HCEC 1CT (cell line): ENCODE measurements at places on chromosomes 11 and 22.
A peak's percentile ranks its signal among the peaks of the same experiment; 100 is the strongest.

DNA sequence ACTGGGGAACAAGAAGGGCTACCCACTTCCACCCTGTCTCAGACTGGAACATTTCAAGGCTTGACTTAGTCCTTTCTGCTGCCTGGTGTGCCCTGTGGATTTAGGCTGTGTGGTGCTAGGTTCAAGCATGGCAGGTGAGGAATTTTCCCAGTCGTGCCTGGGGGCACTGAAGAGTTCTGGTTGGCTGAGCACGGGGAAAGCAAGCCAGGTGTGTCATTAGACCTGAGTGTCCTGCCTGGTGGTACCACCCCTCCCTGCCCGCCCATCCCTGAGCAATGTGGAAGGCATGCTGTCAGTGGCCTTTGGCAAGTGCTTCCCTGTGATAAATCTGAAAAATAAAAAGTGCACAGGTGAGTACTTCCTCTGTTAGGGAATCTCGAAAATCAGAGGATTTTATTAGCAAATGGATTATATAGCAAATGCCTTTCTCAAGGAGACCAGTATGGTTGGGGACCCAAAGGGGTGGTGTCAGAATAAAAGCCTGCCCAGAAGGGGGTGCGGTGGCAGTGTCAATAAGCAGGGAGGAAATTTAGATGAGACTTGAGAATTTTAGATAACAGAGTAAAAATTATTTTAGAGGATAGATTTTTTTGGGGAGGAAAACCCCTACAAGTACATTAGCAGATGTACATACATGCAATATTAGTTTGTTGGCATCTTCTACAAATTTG, 22.8 kb downstream of the TEAD1 start:
- no peak for DNase-seq

DNA sequence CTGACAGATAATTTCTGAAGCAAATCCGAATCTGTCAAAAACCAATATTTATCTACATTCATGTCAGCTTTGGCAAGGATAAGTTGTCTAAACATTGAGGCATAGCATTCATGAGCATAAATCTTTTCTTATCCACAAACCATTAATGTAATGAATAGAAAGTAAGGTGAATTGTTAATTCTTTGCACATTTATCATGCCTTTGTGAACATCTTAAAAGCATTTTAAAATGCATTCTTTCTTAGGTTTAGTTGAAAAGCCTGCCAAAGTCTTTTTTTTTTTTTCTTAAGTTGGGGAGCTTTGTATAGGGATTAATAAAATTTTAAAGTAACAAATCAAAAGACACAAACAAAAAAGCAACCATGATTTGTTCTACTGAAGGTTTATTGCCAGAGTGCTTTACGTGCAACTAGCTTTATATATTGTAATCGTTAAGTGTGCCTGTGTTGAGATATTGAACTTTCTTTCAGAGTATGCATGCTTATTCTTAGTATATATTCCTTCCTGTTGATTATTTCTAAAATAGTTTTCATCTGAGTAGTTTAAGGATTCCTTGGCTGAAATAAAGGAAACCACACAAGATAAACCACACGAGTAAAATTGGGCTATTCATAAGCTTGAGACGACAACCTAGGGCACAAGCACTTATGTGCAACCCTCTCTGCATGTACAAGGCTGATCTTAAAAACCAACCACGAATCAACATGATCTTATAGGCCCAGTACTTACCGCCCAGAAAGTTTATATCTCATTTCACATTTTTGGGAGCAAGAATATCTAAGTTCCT, 1110.9 kb upstream of the CNTN5 start:
- no peak for DNase-seq

DNA sequence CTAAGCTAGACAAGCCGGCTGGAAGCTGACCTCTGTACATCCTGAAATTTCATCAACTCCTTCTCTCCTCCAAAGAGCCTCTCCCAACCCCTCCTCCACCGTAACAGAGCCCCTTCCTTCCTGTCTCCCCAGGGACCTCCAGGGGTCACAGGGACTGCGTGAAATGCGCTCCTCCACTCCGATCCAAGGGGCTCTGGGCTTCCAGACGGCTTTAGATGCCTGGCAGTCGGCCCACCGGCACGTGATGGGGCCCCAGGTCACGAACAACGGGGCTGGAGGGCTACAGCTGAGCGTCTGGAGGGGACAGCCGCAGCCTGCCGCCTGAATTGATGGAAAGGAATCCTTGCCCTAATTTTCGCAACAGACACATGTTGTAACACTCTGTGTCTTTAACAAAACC, 264.1 kb downstream of the MN1 start:
- no peak for DNase-seq

GRCh38 chr11:19817870-19818269, 105.2 kb downstream of the NAV2 start:
- DNase-seq, result no peak

GRCh38 chr11:33692013-33692504, 8.6 kb downstream of the C11orf91 start:
- DNase-seq, result peak; percentile 95

DNA sequence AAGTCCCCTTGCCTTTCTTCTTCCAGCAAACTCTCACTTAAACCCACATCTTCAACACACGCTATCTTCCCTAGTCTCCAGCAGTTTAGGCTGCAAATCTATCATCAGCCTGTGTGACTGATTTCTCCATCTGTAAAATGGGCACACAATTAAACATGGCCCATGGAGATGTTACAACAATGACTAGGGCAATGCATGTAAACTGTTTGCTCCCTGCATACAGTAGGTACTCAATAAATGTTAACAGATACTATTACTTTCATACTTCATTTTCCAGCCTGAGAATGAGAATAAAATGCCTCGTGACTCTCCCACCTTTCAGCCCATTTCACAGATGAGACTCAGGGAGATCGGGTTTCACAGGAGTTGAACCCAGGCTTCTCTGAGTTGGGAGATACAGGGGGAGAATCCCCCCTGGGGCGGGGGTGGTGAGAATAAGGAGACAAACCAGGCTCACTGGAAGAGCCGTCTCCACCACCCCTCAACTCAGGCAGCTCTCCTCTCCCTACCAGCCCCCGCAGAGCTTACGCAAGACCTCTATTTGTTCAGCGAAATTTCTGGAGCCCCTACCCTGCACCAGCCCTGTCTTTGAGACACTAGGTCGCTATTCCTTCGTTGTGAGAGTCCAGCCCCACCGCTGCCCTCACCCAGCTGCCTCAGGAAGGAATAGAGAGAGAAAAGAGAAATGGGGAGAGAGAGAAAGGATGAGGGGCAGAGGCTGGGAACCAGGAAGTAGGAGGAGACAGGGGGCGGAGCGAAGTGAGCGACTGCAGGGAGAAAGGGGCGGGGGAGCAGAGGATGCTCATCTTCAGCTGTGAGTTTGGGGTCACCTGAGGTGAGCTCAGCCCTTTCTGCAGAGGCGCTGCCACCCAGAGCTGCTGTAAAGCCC, 42.1 kb upstream of the KLHL35 start:
- DNase-seq, result peak; percentile 62
